ENCODE measurements at places on chromosomes 4 and X.

DNA sequence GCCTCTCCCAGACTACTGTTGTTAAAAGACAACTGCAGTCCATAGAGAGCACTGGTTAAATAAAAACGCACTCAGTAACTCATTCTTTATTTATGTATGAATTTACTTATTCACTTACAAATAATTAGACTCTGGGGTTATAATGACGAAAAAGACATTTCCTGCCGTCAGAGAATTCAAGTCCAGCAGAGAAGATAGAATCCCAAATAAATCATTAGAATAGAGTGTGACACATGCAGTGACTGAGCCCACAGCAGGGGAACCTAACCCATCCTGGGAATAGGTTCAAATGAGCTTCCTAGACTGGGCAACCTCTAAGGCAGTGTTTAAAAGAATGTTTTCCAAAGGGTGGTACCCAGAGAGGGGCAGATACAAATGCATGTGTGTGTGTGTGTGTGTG is 53.9 kb downstream of the FGFBP1 start:
- DNase-seq: no peak

- DNase-seq: no peak
Observed at GRCh38 chr4:54095110-54095825, 4.7 kb upstream of the GSX2 start.

DNA sequence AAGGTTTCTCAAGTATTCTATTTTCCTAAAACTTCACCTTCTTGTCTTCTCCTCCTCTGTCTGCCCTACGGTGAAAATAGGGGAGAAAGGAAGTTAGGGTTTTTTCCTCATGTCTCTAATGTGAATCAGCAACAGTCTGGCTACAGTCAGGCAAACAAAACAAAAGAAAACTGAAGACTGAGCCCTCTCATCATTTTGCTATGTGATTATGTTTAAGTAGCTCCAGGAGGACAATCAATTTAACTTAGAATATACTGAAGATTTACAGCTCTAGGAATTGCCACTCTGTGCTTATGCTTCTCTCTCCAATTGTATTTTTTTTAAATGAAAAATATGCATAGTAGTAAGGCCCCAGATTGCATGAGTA is 316.2 kb downstream of the GPAT3 start:
- peak; percentile 87 for DNase-seq

- peak; percentile 41 for DNase-seq
Observed at GRCh38 chr4:101158134-101158482, 189.2 kb downstream of the PPP3CA start.

DNA sequence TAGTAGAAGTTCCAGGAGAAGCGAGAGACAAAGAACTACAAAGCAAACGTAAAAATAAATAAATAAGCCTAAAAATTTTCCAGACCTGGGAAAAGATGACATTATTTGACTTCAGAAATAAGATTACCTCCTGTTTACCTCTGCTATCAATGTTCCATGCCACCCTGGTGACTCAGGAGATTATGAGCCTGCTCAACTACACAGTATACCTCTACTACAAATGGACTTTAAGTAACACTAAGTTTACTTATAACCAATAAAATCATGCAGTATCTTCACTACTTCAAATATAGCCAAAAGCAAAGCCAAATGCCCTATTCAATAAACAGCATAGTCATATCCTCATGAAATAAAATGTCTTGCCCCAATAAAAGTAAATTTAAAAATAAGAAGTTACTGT is 105.4 kb downstream of the CYLC1 start:
- DNase-seq: no peak

DNA sequence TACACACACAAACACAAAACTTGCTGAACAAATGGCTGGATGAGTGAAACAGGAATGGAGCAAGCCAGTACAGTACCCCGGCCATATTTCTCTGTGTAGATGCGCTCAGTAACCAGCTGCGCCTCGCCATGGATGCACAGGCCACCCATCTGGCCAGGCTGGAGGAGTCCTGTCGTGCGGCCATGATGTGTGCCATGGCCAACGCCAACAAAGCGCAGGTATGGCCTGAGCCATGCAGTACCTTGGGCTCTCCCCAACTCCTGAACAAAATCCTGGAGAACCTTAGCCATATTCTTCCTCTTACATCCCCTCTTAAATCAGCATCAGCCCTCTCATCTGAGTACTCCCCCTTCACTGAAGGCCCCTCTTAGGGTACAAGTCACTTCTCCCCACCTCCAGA is 4.4 kb downstream of the HSD17B10 start:
- no peak for DNase-seq

DNA sequence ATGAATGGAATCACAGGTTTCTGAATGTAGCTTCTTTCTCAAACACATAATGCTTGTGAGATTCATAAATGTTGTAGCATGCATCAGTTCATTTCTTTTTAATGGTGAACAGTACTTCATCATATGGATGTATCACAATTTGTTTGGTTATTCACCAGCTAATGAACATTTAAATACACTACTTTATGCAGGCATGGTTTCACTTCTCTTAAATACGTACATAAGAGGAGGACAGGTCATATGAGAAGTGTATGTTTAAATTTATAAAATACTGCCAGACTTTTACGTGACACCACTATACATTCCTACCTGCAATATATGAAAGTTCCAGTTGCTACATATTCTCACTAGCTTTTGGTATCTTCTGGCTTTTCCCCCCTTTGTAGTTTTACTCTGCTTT is 65.4 kb downstream of the ANKRD17 start:
- DNase-seq: no peak
